SJSA1 (cell line): ENCODE measurements at places on chromosomes 6 and 20. TPM values are rescaled to one million over a fixed set of nuclear protein-coding genes. Genes with fewer than 3 reads are reported as not detected.

The SLC17A1 gene
- not detected in 2 replicates for total RNA-seq

The SLC35F1 gene
- total RNA-seq = 0.05 TPM in 1 of 2 replicates, not detected in the other

The IL17F gene
- total RNA-seq = not detected in 2 replicates

The HMGCLL1 gene
- not detected in 2 replicates for total RNA-seq

The VSTM2L gene
- 4.8 and 14.1 TPM in 2 replicates for total RNA-seq

The NRN1 gene
- 19.4 and 20.6 TPM in 2 replicates for total RNA-seq

The MYT1 gene
- total RNA-seq = not detected in 2 replicates

The PNPLA1 gene
- not detected in 2 replicates for total RNA-seq
